Osteoblast (primary cell): ENCODE measurements at places on chromosomes 3 and 15.

- peaks cover 41% of the 10 kb centered on the region for H3K4me1 ChIP-seq
- no peak overlapping the region for H3K4me3 ChIP-seq
- no peaks in the 10 kb centered on the region for H3K36me3 ChIP-seq
- no peaks in the 10 kb centered on the region for H3K27me3 ChIP-seq
Observed at GRCh38 chr3:57973715-57974477, 34.3 kb upstream of the FLNB start.

- no peaks in the 10 kb centered on the region for H3K36me3 ChIP-seq
- peaks cover 34% of the 10 kb centered on the region for H3K4me1 ChIP-seq
- H3K27me3 ChIP-seq = no peaks in the 10 kb centered on the region
- no peak overlapping the region for H3K4me3 ChIP-seq
- DNase-seq = no peak
- H3K27ac ChIP-seq = peak overlapping the region; percentile 41
Observed at GRCh38 chr3:29764041-29764440, 483.2 kb downstream of the RBMS3 start.

DNA sequence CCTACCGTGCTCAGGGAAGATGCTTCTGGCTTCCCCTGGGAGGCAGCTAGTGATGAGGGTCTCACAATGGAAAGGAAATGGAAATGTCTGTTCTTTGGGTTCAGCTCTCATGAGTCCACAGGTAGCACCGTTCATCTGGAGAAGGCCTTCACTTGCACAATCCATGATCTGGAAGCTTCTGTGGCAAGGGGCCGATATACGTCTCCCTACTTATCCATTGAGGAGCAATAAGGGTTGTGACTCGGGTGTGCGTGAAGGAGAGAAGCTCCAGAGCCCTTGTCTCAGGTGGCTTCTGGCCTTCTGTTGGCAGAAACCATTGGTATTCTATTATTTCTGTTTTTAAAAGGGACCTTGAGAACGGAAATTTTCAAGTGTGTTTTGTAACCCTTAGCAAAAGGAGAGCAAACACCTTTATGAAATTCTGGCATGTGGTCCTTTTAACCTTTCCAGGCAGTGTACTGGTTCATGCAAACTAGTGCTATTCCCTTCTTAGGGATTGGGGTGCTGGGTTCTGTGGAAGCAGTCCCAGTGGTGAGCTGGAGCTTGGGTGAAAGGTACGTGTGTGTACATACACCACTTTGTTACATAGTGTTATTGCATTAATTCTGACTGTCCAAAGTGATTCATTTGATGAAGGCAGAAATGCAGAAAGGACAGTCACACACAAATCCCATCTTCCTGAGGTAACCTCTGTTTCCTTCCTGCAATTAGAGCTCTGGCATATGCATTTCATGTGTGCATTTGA, 32.5 kb downstream of the KLF13 start:
- DNase-seq = no peak
- peaks cover 16% of the 10 kb centered on the region for H3K36me3 ChIP-seq
- H3K4me3 ChIP-seq = no peak overlapping the region
- no peaks in the 10 kb centered on the region for H3K27me3 ChIP-seq

DNA sequence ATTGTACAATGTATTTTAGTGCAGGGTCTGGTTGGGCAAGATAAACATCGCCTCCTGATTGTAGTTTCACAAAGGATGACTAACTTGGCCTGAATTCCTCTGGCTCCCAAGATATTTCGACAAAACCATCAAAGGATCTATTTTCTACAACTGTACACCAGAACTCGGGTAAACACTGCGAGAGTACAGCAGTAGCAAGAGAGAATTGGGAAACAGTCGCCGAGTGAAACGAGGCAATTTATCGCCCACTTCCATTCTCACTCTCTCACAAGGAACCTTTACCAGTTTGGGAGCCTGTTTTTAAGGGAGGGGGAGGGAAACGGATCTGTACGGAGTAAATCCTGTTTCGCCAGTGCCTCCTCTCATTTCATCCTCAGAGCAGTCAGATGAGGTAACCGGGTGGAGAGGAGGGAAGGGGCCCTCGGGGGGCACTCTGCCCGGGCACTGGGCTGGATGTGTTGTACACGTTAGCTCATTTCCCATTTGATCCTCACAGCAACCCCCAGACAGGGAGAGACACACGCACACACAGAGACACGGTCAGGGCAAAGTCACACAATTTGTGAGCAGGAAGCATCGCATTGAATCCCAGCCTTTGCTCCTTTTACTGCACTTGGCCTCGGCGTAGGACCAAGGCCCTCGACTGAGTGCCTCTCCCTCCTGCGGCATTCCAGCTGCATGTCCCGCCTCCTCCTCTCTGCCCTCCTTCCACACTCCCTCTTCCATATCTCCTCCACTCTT, 120.1 kb downstream of the LIPC start:
- peak overlapping the region; percentile 63 for H3K4me3 ChIP-seq
- H3K4me1 ChIP-seq = peaks cover 30% of the 10 kb centered on the region
- H3K27ac ChIP-seq = peak overlapping the region; percentile 83

DNA sequence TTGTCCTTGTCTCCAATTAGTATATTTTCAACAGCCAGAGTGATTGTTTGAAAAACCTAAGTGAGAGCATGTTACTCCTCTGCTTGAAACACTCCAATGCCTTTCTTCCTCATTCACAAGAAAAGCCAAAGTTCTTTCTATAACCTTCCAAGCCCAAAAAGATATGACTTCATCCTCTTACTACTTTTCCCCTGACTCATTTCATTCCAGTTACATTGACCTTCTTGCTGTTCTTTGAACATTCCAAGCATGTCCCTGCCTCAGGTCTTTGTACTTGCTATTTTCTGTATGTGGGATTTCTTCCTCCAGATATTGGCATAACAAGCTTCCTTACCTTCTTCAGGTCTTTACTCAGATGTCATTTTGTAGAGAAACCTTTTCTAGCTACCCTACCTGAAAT, 28.3 kb downstream of the EHHADH start:
- H3K4me3 ChIP-seq = no peak overlapping the region
- H3K36me3 ChIP-seq = no peaks in the 10 kb centered on the region
- H3K27ac ChIP-seq = peak overlapping the region; percentile 25
- no peaks in the 10 kb centered on the region for H3K27me3 ChIP-seq
- peaks cover 15% of the 10 kb centered on the region for H3K4me1 ChIP-seq

- no peaks in the 10 kb centered on the region for H3K36me3 ChIP-seq
- DNase-seq = peak; percentile 50
- H3K27ac ChIP-seq = no peak overlapping the region
- peaks cover 32% of the 10 kb centered on the region for H3K27me3 ChIP-seq
Observed at GRCh38 chr3:10335190-10335738, 14.4 kb upstream of the SEC13 start.

GRCh38 chr15:66625531-66625930, 59.7 kb upstream of the LCTL start:
- peaks cover 25% of the 10 kb centered on the region for H3K4me1 ChIP-seq
- no peak for DNase-seq
- H3K27me3 ChIP-seq = no peaks in the 10 kb centered on the region

DNA sequence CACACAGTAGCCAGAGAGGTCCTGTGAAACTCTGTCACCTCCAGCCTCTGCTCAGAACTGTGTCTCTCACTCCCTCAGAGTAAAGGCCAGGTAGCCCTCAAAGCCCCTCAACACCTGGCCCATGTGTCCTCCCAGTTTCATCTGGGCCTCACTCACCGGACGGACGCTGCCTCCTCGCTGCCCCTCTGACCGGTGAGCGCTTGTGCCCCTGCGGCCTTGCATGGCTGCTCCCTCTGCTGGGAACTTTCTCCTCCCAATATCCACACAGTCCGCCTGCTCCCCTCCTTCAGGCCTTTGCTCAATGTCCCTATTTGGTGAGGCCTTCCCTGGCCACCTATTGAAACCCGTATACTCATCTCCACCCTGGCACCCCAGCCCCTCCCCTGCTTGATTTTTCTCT, 36.8 kb upstream of the TRH start:
- H3K36me3 ChIP-seq = no peaks in the 10 kb centered on the region
- DNase-seq = no peak
- peaks cover 5% of the 10 kb centered on the region for H3K4me1 ChIP-seq
- no peaks in the 10 kb centered on the region for H3K27me3 ChIP-seq
- H3K4me3 ChIP-seq = no peak overlapping the region
